Thoracic aorta (tissue), 2 donors: ENCODE measurements at places on chromosomes 13 and 19.

GRCh38 chr19:49348305-49349189, 13.3 kb downstream of the CD37 start:
- no peak overlapping the region for H3K27ac ChIP-seq
- DNase-seq = no peak
- no peak overlapping the region for H3K4me3 ChIP-seq
- no peaks in the 10 kb centered on the region for H3K4me1 ChIP-seq
- no peaks in the 10 kb centered on the region for H3K27me3 ChIP-seq
- H3K36me3 ChIP-seq = peaks cover 66% of the 10 kb centered on the region

- H3K4me1 ChIP-seq = no peaks in the 10 kb centered on the region
- no peak for DNase-seq
- H3K36me3 ChIP-seq = no peaks in the 10 kb centered on the region
- H3K4me3 ChIP-seq = no peak overlapping the region
Measured at GRCh38 chr13:74667656-74668203, 533.5 kb upstream of the KLF12 start.

- no peaks in the 10 kb centered on the region for H3K4me1 ChIP-seq
- H3K4me3 ChIP-seq = no peak overlapping the region
- H3K27me3 ChIP-seq = no peaks in the 10 kb centered on the region
- H3K27ac ChIP-seq = no peak overlapping the region
- H3K36me3 ChIP-seq = no peaks in the 10 kb centered on the region
Measured at GRCh38 chr13:20960663-20961309, 58.2 kb upstream of the XPO4 start.

DNA sequence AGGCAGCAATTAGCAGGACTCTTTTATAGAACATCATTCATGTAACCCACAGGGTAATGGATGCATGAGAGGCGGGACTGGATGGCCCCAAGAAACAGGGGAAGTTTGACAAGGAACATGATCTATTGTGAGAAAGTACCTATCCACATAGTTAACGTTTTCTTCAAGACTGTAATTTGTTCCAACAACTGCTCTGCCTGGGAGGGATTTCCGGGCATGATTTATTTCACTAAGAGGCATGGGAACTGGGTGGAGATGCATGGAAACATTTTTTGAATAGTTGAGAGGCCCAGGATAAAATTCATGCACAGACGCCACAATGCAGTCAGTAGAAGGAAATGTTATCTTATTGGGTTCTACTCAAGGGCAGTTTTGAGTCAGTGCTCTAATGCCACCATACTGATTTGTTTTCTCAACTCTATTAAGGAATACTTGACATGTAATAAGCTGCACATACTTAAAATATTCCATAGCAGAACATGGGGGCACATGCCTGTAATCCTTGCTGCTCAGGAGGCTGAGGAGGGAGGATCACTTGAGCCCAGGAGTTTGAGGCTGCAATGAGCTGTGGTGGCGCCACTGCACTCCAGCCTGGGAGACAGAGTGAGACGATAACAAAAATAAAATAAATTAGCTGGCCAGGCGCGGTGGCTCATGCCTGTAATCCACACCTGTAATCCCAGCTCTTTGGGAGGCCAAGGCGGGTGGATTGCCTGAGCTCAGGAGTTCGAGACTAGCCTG, 9.9 kb upstream of the ATG4D start:
- no peaks in the 10 kb centered on the region for H3K4me1 ChIP-seq
- H3K36me3 ChIP-seq = no peaks in the 10 kb centered on the region
- H3K4me3 ChIP-seq = no peak overlapping the region
- no peak for DNase-seq
- peak overlapping the region; percentile 60 for H3K27ac ChIP-seq

DNA sequence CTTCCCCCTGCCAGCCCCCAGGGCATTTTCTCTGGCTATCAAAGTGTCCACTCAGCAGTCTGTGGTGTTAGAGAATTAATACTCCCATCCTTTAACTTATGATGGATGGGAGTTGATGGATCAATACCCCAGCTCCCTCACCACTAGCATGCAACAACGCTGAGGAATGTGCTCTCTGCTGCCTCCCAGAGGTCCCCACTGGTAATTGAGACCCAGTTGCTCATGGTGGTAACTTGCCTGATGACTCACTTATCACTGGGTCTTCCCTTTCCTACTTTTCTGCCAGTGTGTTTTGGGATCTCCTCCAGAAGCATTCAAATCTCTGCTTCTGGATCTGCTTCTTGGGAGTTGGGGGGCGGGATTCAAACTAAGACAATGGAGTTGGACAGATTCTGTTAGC, 20.3 kb upstream of the CACNA1A start:
- no peaks in the 10 kb centered on the region for H3K36me3 ChIP-seq
- H3K4me3 ChIP-seq = no peak overlapping the region

DNA sequence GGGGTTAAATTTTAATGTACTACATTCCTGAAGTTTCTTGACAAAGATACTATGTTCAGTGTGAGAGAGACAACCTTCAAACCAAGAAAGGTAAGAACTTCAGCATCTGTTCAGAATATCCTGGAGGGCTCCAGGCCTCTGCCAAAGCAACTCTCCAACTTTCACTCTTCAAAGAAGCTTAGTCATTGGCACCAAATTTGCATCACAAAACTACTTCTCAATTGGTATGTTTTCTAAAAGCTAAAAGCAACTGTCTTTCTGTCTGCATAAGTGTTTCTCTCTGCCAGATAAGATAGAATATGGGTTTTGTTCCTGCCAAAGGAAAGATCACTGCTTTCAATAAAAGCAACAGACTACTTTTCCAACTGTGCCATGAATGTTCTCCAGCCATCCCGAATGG, 187.4 kb downstream of the SUCLA2 start:
- no peaks in the 10 kb centered on the region for H3K4me1 ChIP-seq
- no peak overlapping the region for H3K4me3 ChIP-seq
- no peaks in the 10 kb centered on the region for H3K36me3 ChIP-seq
- DNase-seq = no peak
- H3K27me3 ChIP-seq = no peaks in the 10 kb centered on the region

DNA sequence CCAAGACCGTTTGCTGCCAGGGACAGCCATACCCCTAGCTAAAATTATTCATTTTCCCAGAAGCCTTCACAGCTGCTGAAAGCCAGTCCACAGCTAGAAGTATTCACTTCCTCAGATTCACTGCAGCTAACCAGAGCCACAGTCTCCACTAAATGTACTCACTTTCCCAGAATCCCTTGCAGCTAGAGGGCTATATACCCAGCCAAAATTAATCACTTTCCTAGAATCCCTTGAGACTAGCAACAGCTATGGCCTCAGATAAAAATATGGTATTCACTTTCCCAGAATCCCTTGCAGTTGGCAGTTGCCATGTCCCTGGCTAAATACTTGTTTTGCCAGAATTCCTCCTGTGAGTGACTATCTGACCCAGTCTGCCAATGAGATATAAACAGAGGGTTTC, 13.8 kb upstream of the MEIS3 start:
- no peak overlapping the region for H3K27ac ChIP-seq
- H3K4me1 ChIP-seq = peaks cover 8% of the 10 kb centered on the region
- H3K4me3 ChIP-seq = no peak overlapping the region
- H3K27me3 ChIP-seq = peaks cover 21% of the 10 kb centered on the region
- no peaks in the 10 kb centered on the region for H3K36me3 ChIP-seq
- DNase-seq = no peak

GRCh38 chr13:103188713-103189326, 122.6 kb upstream of the SLC10A2 start:
- no peak overlapping the region for H3K4me3 ChIP-seq
- DNase-seq = no peak
- no peak overlapping the region for H3K27ac ChIP-seq
- H3K27me3 ChIP-seq = no peaks in the 10 kb centered on the region

DNA sequence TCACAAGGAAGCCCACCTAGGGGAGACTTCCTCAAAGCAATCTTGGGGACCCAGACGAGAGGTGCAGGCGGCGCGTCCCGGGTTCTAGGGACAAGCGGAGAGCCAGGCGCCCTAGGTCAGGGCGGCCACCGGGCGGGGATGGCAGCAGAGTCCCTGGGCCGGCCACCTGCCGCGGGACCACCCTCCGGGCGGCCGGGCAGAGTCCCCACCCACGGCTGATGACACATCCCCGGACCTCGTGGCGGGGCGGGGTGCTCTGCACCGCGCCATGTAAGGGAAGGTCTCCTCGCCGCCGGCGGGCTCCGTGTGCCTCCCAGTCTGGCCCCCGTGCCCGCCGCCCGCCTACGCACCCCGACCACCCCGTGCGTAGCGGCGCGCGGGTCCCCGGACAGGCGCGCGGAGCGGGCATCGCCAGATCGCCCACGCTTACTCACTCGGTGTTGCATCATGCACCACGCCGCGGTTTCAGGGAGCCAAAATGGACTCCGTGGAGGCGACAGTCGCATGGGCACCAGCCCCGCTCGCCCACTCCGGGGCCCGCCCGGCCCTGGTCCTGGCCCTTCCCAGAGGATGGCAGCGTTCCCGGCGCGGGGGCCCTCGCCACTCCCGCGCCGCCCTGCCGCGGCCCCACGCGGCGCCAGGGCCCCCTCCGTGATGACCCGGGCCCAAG, 643 bp downstream of the SLC7A1 start:
- no peaks in the 10 kb centered on the region for H3K27me3 ChIP-seq
- H3K27ac ChIP-seq = peak overlapping the region; percentile 86
- peak overlapping the region; percentile 76 for H3K4me3 ChIP-seq
- peak; percentile 35 for DNase-seq
- no peaks in the 10 kb centered on the region for H3K4me1 ChIP-seq

DNA sequence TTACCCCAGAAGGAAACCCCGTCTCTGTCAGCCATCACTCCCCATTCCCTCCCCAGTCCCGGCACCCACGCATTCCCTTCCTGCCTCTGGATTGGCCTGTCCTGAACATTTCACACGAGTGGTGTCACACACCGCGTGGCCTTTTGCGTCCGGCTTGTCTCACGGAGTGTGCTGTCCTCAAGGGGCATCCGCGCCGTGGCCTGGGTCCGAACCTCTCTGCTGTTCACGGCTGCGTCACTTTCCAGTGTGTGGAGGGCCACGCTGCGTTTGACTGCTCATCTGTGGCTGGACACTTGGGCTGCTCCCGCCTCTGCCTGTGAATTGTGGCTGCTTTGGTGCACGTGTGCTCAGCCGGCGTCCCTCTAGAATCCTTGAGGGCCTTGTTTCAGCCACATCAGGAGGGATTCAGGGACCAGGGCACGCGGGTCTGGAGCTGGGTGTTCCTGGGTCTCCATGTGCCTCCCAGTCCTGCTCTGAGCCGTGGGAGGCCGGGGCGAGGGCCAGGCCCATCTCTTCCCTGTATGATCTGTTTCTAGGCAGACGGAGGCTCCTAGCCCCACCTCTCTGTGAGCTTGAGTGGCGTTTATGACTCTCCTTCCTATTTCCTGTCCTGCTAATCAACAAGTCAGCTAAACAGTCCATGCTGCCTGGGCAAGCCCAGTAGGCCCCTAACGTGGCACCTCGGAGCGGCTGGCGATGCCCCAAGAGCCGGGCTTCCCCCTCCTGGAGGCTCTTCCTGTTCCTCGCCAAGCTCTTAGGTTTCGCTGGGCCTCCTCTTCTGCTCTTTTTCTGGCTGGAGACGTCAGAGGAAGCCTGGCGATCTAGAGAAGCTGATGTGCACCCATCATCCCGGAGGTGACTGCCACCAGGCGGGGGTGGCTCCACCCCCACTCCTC, 8.1 kb downstream of the STK11 start:
- H3K27me3 ChIP-seq = no peaks in the 10 kb centered on the region
- peaks cover 72% of the 10 kb centered on the region for H3K4me1 ChIP-seq
- DNase-seq = no peak
- H3K4me3 ChIP-seq = peak overlapping the region; percentile 56
- H3K27ac ChIP-seq = peak overlapping the region; percentile 97

DNA sequence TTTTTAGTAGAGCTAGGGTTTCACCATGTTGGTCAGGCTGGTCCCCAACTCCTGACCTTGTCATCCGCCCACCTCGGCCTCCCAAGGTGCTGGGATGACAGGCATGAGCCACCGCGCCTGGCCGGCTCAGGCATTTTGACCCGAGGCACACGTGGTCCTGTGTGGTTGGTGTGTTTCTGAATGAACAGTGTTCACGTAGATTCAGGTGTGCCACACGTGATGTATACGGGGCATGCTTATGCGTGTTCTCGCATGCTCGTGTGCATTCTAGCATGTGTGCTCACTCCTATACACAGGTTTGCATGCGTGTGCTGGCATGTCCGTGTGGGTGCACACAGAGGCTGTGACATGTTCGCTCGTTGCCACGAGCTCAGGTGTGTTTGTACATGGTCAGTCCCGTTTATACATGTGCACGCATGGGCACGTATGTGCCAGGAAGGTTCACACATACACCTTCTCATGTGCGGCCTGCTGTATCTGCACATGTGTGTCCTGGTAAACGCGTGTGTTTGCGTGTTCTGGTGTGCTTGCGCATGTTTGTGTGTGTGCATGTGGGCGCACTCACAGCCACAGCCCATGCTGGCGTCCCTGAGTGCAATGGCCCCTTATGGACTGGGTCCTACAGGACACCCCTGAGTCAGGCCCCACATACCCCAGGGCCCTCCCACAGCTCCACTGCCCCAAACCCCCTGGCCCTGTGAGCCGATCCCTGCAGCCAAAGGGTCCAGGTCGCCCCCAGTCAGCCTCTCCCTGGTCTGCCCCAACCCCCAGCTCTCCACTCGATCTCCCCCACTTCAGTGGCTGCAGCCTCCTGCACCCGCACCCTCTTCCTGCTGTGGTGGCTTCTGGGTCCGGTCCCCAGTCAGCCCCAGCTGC, 20.6 kb upstream of the TCF3 start:
- peaks cover 3% of the 10 kb centered on the region for H3K4me1 ChIP-seq
- no peaks in the 10 kb centered on the region for H3K36me3 ChIP-seq
- H3K27me3 ChIP-seq = peaks cover 11% of the 10 kb centered on the region
- no peak overlapping the region for H3K4me3 ChIP-seq
- DNase-seq = no peak
- H3K27ac ChIP-seq = no peak overlapping the region

DNA sequence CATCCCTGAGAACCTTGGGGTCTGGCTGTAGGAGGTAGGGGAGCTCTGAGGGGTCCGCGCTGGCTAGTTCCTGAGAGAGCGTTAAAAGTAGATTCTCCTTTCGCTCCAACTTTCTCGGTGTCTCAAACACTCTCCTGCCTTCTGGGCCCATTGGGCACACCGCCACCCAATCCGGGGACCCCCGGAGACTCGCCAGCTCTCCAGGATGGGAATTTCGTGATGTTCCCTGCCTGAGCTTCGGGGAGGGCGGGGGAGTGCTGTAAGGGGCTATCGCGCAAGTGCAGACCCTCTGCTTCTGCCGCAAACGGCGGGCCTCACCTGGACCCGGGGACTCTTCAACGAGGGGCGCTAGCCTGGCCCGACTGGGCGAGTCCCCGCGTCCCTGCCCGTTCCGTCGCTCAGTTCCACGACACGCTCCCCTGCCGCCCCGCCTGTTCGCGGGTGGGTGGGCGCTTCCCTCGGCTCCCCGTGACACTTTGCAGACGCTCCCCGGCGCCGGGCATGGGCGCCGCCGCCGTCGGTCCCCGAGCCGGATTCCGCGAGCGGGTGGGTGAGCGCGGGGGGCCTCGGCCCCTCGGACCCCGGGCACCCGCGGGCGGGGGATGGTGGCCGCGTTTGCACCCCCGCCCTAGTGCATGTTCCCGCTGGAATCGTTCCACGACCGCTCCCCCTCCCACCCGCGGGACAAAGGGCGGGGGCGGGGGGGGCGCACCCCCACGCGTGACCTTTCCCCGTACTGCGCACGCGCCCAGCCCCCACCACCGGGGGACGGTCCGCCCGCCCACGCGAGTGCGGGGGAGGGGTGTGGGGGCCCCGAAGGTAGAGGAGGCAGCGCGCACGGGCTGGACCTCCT, at the start of gene CCDC106:
CCDC106 (plus strand) TSS at position 481 of the 853 bp plus-strand sequence. CDS start 835 bp downstream, outside the sequence.
- no peak for DNase-seq
- no peaks in the 10 kb centered on the region for H3K27me3 ChIP-seq
- H3K36me3 ChIP-seq = peaks cover 6% of the 10 kb centered on the region

GRCh38 chr13:50650592-50651504, 192.6 kb downstream of the DLEU7 start:
- H3K27me3 ChIP-seq = no peaks in the 10 kb centered on the region
- no peak for DNase-seq
- H3K4me3 ChIP-seq = no peak overlapping the region
- peaks cover 14% of the 10 kb centered on the region for H3K4me1 ChIP-seq

GRCh38 chr13:80497978-80498377, 157.1 kb upstream of the SPRY2 start:
- no peak for DNase-seq
- peaks cover 5% of the 10 kb centered on the region for H3K4me1 ChIP-seq
- no peaks in the 10 kb centered on the region for H3K36me3 ChIP-seq
- H3K27ac ChIP-seq = no peak overlapping the region
